ENCODE measurements at places on chromosomes 16 and 17.

DNA sequence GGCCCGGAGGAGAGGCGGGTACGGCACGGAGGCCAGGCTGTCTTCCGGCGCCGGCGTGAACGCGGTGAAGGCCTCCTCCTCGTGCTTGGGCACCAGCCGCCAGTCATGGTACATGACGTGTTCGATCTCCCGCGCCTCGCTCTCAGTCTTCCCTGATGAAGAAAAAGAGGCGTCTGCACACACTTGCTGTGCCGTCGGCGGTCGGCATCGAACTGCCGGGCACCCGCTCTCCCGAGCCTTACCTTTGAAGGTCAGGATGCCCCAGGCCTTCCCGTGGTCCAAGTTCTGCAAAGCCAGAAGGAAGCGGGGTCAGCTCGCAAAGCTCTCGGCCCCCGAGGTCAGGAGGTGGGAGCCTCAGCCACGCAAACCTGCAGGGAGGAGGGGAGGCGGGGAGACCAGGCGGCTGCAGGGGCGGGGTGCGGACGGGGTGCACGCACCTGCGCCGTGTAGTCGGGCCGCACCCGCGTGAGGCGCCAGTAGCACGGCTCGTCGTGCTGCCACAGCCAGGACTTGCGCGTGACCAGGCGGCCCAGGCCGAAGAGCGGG lies at the start of gene EME2:
TSS of gene EME2 (plus strand) at position 449 of the 546 bp plus-strand sequence. CDS start 418 bp downstream, outside the sequence.
- peak; percentile 36 for DNase-seq
- H3K36me3 ChIP-seq: no peaks in the 10 kb centered on the region
- H3K4me1 ChIP-seq: peaks cover 21% of the 10 kb centered on the region
- peak within 1 kb of the TSS; percentile 96 for H3K4me3 ChIP-seq

GRCh38 chr17:11144358-11145233 lies 96.4 kb upstream of the SHISA6 start:
- H3K27me3 ChIP-seq: no peaks in the 10 kb centered on the region
- H3K4me1 ChIP-seq: no peaks in the 10 kb centered on the region
- no peak overlapping the region for H3K4me3 ChIP-seq
- H3K27ac ChIP-seq: no peak overlapping the region
- no peak for DNase-seq
- no peaks in the 10 kb centered on the region for H3K36me3 ChIP-seq

DNA sequence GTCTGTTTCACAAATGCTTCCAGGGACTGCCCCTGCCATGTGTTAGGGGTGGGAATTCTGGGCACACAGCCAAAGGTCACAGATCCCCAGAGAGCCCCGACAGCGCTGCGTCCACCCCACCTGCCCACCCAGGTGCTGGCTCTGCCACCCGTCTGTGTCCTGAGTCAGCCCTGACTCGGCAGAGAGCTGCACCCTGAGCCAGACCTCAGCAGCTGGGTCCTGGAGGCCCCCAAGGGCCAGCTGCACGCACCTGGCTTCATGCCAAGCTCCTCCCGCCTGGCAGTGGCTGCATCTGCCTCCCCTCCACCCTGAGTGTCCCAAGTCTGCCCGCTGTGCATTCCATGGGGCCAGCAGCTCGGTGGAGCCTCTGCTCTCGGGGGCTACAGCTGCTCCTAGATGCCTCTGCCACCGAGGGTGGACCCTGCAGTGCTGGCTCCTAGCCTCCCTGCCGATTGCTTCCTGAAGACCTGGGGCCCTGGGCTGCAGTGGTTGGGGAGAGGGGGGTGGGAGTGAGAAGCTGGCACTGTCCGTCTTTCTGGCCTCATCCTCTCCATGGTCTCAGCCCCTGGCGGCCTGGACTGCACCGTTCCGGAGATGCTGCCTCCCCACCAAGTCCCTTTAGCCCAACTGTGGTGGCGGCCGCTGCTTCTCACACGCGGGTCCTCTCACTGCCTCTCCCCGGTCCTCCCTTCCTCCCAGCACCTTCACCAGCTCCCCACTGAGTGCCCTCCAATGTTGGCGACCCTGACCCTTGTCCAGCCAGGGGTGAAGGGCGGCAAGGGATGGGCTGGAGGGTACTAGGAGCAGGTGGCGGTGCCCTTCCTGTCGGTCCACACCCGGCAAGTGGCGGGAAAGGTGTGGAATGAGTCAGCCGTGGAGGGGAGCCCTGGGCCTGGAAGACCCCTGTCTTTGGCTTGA lies 3.0 kb downstream of the SECTM1 start:
- H3K4me3 ChIP-seq: no peak overlapping the region
- peaks cover 25% of the 10 kb centered on the region for H3K4me1 ChIP-seq
- DNase-seq: no peak
- H3K27ac ChIP-seq: no peak overlapping the region

GRCh38 chr17:57113011-57113410 lies 28.0 kb downstream of the AKAP1 start:
- DNase-seq: no peak
- peaks cover 37% of the 10 kb centered on the region for H3K36me3 ChIP-seq
- H3K4me1 ChIP-seq: no peaks in the 10 kb centered on the region
- no peak overlapping the region for H3K4me3 ChIP-seq
- no peaks in the 10 kb centered on the region for H3K27me3 ChIP-seq

DNA sequence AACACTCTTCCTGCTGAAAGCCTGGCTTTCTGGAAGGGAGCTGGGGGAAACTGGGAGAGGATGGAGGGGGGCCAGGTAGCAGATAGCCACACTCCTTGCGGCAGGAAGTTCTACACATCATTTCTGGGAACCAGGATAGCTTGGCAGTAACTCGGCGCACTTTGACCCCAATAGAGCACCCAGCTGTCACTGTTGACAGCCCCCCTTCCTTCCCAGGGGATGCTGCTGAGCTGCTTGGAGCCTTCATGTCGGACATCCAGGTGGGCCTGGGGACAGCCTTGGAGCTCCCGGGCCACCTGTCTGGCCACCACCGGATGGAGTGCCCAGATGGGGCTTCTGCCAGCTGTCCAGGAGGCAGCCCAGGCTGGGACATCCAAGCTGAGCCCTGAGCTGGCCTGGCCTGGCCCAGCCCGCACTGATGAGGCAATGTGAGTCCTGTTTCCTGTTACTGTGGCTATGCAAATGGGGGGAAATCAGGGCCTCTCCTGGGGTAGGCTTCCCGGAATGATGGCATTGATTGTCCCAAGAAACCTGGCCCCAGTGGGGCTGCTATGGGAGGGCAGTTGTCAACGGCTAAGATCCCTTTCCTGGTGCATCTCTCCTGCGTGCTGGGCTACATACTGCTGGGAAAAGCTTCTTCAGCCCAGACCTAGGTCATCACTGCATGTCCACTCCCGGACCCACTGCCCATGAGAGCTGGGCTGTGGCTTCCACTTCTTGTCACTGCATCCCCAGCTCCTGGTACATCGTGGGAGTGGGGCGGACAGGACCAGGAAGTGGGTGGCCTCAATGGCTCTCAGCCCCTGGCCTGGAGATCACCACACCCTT lies 50.0 kb downstream of the SOCS1 start:
- H3K36me3 ChIP-seq: no peaks in the 10 kb centered on the region
- no peaks in the 10 kb centered on the region for H3K27me3 ChIP-seq
- peaks cover 13% of the 10 kb centered on the region for H3K4me1 ChIP-seq

DNA sequence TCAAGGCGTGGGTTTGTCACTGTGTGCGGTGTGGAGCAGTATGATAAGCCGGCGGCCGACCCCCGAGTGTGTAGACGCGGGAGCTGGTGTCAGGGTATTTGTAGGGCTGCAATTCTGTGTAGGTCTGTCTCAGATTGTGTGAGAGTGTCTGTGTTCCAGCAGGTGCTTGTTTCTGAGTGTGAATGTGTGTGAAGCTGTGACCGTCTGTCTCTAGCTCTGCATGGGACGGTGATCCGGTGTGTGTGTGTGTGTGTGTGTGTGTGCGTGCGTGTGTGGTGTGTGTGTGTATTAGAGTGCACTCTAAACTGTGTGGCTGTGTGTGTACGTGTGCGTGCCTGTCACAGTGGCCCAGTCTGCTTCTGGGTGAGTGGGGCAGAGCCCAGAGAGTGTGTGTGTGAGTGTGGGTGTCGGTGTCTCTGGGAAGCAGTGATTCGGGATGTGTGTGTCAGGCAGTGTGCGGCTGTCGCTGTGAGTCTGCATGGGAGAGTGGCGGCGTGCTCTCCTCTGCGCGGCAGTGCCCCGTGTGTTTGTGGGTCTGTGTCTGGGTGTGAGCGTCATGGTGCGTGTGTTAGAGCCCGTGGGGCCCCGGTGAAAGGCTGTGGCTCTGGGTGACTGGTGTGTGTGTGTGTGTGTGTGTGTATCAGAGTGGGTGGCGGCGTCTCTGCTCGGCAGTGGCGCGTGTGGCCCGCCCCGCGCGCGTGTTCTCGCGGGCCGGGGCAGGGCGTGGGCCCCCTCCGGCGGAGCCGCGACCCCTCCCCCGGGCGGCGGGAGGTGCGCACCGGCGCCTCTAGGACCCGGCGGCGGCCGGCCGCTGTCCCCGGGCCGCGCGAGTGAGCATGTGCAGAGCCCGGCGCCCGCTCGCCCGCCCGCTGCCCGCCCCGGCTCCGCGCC lies at the start of gene WSCD1:
TSS of gene WSCD1 (plus strand) at position 841 of the 891 bp plus-strand sequence. CDS start 10,280 bp downstream, outside the sequence.
- peak within 1 kb of the TSS; percentile 19 for H3K4me3 ChIP-seq
- no peaks in the 10 kb centered on the region for H3K36me3 ChIP-seq
- DNase-seq: no peak
- H3K4me1 ChIP-seq: peaks cover 11% of the 10 kb centered on the region
- H3K27me3 ChIP-seq: peaks cover 6% of the 10 kb centered on the region

DNA sequence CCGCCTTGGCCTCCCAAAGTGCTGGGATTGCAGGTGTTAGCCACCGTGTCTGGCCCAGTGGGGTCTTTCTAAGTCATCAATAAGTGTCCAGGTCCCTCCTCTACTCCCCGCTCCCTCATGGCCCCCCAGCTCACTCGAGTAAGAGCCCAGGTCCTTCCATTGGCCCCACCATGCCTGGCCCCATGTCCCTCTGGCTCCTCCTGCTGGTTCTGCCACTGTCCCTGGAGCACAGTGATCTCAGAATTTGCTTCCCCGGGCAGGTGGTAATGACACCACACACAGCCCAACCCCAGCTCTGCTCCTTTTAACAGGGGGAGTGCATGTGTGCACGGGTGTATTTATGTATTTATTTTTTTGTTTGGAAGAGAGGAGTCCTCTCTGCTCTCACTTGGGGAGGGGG lies 19.6 kb downstream of the MGAT5B start:
- H3K27ac ChIP-seq: no peak overlapping the region
- H3K27me3 ChIP-seq: no peaks in the 10 kb centered on the region
- DNase-seq: no peak
- no peaks in the 10 kb centered on the region for H3K4me1 ChIP-seq
- no peaks in the 10 kb centered on the region for H3K36me3 ChIP-seq
- H3K4me3 ChIP-seq: no peak overlapping the region

- no peaks in the 10 kb centered on the region for H3K36me3 ChIP-seq
- no peaks in the 10 kb centered on the region for H3K4me1 ChIP-seq
- DNase-seq: no peak
- H3K27me3 ChIP-seq: peaks cover 21% of the 10 kb centered on the region
- H3K4me3 ChIP-seq: no peak overlapping the region
- no peak overlapping the region for H3K27ac ChIP-seq
Observed at GRCh38 chr16:88385831-88386815, 3.4 kb downstream of the ZNF469 start.

- H3K4me3 ChIP-seq: no peak overlapping the region
- no peaks in the 10 kb centered on the region for H3K36me3 ChIP-seq
- DNase-seq: no peak
- H3K4me1 ChIP-seq: no peaks in the 10 kb centered on the region
- no peak overlapping the region for H3K27ac ChIP-seq
- H3K27me3 ChIP-seq: peaks cover 4% of the 10 kb centered on the region
Observed at GRCh38 chr16:5225931-5226655, 128.5 kb upstream of the EEF2KMT start.

GRCh38 chr17:39404542-39405378 lies 3.3 kb upstream of the FBXL20 start:
- H3K36me3 ChIP-seq: peaks cover 20% of the 10 kb centered on the region
- H3K27me3 ChIP-seq: no peaks in the 10 kb centered on the region
- no peak overlapping the region for H3K4me3 ChIP-seq
- H3K27ac ChIP-seq: no peak overlapping the region
- no peak for DNase-seq
- peaks cover 16% of the 10 kb centered on the region for H3K4me1 ChIP-seq

DNA sequence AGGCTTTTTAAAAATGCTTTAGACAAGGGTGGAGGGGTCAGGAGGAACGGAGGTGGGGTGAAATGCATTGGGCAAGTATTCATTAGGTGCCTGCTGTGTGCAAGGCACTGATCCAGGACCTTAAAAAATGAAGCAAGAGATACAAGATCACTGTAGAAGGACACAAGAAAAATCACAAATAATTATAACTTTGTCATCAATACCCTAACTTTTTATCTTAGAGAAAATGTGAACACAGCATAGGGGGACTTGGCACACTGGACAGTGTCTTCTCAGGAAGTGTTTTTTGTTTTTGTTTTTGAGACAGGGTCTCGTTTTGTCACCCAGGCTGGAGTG lies 7.0 kb downstream of the EPOP start:
- no peaks in the 10 kb centered on the region for H3K36me3 ChIP-seq
- H3K27ac ChIP-seq: no peak overlapping the region
- peaks cover 17% of the 10 kb centered on the region for H3K27me3 ChIP-seq
- no peak overlapping the region for H3K4me3 ChIP-seq
- no peaks in the 10 kb centered on the region for H3K4me1 ChIP-seq
- DNase-seq: no peak

DNA sequence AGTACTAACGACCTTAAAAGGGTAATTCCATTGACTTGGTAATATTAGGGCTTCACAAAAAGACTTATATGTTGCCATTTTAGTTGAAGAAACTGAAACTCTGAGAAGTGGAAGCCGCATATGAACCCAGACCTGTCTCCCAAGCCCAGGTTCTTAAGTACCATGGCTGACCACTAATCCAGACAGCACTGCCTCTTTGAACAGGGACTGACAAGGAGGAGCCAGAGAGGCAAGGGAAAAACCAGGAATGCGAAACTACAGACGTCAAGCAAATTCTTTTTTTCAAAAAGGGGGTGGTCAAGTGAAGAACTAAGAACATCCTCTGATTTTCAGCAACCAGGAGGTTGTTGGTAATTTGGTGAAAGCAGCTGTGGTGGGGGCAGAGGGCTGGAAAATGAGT lies 15.2 kb downstream of the CYB5D1 start:
- H3K27me3 ChIP-seq: no peaks in the 10 kb centered on the region
- H3K36me3 ChIP-seq: no peaks in the 10 kb centered on the region
- peaks cover 11% of the 10 kb centered on the region for H3K4me1 ChIP-seq
- no peak overlapping the region for H3K27ac ChIP-seq
- DNase-seq: no peak

Measured in CD8-positive, alpha-beta memory T cell (primary cell).